ENCODE measurements at places on chromosomes 6 and 20.

DNA sequence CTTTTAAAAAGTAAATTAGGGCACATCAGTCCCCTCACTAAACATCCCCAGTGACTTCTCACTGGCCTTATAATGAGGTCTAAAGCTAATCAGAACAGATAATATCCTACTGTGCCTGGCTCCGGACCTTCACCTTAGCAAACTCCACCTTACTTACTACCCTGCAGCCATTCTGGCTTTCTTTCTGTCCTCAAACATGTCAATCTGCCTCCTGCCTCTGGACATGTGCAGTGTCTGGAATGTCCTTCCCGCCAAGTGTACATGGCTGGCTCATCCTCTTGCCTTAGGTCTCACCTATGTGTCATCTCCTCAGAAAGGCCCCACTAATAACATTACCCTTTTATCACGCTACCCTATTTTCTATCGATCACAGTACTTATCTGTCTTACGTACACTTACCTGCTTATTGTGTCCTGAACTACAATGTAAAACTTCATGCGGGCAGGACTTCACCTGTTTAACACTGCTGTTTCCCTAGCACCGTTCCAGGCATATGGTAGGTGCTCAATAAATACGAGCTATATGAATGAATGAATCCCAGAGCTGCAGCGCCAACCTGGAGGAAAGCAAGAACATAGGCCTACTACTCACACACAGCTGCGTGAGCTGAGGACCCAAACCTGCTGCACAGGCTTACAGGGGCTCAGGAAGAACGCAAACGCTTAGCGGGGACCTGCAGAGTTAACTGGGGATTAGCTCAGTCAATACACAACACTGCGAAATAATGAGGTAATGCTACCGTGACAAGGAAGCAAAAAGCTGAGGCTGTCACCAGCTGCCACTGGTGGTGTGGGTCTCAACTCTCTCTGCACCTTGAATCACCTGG, 991 bp downstream of the UQCC2 start:
- no peak for DNase-seq

- no peak for DNase-seq
Measured at GRCh38 chr6:142416179-142416578, 114.4 kb downstream of the ADGRG6 start.

- DNase-seq = no peak
Measured at GRCh38 chr6:147437615-147438014, 70.9 kb upstream of the SAMD5 start.

- DNase-seq = no peak
Measured at GRCh38 chr6:119727504-119728219, 378.1 kb upstream of the MAN1A1 start.

DNA sequence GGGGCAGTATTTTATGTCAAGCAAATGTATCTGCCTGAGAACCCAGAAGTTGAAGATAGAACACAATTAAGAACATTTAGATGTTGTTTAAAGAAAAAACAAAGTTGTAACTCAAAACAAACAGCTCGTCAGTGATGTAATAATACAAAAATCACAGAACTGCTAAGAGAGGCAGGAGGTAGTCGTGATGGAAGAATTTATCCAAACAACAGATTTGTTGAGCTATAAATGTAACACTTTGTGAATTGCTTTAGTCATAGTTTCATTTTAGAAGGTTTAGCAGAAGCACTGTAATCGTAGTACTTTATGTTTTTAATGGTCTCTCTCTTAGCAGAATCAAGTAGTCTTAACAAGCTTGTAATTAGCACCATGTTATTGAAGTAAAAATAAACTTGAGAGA, 73.6 kb downstream of the SCAF8 start:
- no peak for DNase-seq

DNA sequence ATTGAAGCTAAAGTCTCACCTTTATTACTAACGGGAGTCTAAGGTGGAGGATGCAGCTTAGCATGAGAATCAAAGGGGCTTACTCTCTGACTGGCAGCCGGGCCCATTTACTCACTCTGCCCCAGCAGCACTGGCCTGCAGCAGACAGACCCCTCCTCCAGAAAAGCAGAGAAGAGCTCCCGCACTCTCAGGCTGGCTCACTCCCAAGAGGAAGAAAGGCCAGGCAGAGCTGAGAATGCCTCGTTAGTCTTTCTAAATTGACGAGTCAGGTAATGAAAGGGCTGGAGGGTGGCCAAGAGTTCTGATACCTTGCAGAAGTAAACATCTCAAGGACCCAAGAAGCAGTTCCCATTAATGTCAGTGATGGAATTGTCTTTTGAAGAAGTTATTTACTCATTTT, 44.5 kb upstream of the IL20RA start:
- DNase-seq = no peak

- no peak for DNase-seq
Measured at GRCh38 chr6:10723567-10723881, 654 bp downstream of the TMEM14C start.

DNA sequence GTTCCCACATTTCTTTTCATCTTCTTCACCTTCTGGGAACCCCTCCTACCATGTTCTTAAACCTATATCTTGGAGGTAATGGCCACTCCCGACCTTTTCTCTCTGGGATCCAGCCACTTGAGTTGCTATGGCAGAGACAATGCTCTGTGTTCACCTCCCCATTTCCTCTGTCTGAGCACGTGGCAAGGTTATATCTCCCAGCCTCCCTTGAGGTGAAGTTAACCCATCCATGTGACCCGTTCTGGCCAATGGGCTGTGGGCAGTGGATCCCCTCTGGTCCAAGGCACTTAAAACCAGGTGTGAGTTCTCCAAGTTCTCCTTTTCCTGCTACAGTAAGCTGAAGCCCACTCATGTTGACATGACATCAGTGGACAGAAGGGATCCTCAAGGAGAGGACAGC, 261.4 kb downstream of the LRFN2 start:
- no peak for DNase-seq

DNA sequence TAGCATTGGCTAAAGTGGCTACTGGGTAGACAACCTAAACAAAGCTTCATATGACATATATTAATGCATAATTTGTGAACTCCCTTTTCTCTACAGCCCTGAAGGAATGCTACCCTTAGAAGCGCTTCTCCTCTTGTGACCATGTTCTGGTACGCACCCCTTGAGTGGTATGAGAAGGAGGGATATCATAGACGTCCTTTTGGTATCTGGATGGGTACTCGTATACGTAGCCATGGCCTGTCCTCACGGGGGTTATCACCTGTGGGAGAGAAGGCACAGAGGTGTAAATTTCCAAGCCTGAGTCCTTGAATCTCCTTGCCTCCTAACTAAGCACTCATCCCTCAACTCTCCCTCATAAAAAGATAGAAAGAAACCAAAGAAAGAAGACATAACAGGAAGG, 39.0 kb downstream of the NEDD9 start:
- no peak for DNase-seq

- no peak for DNase-seq
Measured at GRCh38 chr20:611843-612185, 1.7 kb upstream of the TCF15 start.

- no peak for DNase-seq
Measured at GRCh38 chr6:64185621-64186020, 550.0 kb downstream of the PHF3 start.

DNA sequence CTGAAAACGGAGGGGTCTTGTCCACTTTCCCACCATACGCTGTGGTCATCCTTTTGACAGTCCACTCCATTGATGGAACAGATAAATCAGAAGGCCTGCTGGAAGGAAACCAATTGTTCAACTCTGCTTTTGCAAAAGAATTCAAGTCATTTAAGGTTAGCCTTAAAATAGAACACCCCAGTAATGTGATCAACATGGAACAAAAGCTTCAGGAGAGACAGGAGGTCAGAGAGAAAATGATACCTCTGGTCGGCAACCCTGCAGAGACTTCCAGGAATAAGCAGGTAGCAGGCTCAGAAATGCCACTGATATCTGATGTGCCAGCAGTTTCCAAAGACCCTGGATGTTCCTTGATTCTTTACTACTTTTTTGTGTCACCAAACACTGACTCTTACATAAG, 39.6 kb upstream of the SHLD1 start:
- no peak for DNase-seq

GRCh38 chr6:107820338-107821261, 3.5 kb downstream of the SCML4 start:
- DNase-seq = no peak

DNA sequence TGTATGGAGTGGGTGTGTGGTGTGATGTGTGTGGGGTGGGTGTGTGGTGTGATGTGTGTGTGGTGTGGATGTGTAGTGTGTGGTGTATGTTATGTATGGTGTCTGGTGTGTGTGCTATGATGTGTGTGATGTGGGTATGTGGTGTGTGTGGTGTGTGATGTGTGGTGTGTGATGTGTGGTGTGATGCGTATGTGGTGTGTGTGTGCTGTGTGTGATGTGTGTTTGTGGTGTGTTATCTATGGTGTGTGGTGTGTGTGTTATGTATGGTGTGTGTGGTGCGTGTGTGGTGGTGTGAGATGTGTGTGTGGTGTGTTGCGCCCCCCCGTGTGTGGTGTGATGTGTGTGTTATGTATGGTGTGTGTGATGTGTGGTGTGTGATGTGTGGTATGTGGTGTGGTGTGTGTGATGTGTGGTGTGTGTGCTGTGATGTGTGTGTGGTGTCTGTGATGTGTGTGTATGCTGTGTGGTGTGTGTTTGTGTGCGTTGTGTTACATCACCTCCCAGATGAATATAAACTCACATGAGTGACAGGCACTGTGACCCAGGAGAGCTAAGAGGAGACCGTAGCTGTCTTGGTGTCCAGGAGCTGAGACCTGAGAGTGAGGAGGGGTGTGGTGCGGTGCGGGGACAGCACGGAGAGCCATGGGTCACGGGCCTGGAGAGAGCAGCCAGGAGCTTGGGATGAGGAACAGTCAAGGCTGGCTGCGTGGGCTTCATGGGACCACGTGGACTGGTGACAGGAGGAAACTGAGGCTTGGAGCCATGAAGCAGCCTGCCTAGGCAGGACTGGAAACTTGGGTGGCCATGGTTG, 8.8 kb downstream of the DLGAP4 start:
- no peak for DNase-seq
